Right renal cortex interstitium (tissue), 3 donors: ENCODE measurements at places on chromosomes 4 and X.
A peak's percentile ranks its signal among the peaks of the same experiment; 100 is the strongest.

GRCh38 chr4:113880240-113881028 lies 99.0 kb downstream of the ARSJ start:
- DNase-seq = no peak

GRCh38 chrX:6852869-6853268 lies 294.6 kb upstream of the STS start:
- no peak for DNase-seq

DNA sequence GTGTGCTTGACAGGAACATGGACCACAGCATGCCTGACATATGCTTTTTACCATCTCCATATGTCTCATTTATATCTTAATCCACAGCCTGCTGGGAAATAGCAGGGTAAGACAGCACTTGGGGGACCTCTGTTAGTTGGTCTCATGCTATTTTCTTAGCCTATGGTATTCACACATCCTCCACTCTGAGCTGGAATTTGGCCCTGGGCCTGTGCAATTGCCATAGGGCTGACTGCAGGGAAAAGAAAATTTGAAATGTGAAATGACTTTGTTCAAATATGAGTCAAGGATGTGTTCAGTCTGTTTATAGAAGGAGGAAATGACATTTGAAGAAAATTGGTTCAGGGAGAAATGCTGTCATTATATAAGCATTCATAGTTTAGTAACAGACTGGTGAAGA lies 9.6 kb upstream of the MAP7D3 start:
- no peak for DNase-seq

DNA sequence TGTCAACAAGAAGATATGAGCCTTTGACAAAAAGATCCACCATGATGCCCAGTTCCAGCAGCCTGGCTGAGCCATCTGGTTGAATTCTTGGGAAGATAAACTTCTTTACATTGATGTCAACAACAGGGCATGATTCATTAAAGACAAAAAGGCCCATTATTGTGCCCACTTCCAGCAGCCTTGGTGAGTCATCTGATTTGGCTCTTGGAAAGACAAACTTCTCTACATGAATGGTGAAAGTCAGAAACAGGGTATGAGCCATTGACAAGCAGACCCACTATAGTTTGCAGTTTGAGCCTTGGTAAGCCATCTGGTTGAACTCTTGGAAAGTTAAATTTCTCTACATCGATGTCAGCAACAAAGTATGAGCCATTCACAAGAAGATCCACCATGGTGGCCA lies 4.1 kb upstream of the CSF2RA start:
- no peak for DNase-seq

- DNase-seq = no peak
Measured at GRCh38 chrX:17495052-17495451, 120.1 kb downstream of the NHS start.

DNA sequence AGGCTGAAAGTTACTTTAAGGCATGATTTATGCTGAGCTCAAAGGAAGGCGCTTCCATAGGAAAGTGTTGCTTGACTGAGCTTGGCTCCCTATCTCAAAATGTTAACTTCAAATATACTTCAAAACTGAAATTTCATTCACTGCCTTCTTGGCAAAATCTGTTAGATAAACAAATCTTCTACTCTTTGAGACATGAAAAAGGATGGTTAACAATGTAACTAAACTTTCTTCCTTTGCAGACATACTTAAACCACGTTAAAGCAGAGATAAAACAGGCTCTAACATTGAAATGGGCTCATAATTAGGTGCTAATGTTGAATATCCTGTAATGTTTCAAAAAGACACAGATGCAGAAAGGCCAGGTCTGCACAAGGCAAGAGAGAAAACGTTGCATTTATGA lies 110.4 kb downstream of the AMELX start:
- DNase-seq = no peak

- no peak for DNase-seq
Measured at GRCh38 chr4:122619611-122620010, 1.3 kb downstream of the IL21 start.

- DNase-seq = no peak
Measured at GRCh38 chr4:173367946-173368345, 2.8 kb upstream of the SAP30 start.

DNA sequence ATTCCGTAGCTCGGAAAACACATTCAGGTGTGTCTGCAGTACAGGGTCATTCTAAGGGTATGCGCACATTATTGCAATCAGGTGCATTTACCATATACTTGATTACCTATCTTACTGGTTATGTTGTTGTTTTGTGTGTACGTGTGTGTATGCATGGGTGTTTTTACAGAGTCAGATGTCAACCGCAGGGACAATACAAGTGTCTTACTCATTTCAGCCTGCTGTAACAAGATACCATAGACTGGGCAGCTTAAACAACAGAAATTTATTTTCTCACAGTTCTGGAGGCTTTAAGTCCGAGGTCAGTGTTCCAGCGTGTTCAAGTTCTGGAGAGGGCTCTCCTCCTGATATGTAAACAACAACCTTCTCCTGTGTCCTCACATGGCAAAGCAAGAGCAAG lies 316.7 kb downstream of the DMD start:
- no peak for DNase-seq

GRCh38 chr4:87950493-87950892 lies 25.0 kb upstream of the SPP1 start:
- DNase-seq = no peak

DNA sequence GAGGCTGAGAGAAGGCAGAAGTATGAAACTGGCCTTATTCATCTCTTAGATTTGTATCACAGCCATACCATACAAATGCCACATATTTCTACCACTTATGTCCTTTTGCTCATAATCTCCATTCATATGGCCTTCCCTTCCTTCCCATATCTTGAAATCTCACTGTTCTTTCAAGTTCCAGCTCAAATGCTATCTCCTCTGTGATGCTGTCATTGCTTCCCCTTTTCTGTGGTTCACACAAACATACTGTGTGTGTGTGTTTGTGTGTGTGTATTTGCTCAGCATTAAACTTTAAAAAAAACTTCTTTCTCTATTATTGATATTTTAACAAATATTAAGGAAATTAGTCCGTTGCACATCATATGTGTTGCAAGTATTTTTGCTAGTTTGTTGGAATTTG lies 26.7 kb downstream of the PHKA1 start:
- no peak for DNase-seq

- DNase-seq = no peak
Measured at GRCh38 chr4:134687646-134688628, 486.3 kb upstream of the PABPC4L start.

DNA sequence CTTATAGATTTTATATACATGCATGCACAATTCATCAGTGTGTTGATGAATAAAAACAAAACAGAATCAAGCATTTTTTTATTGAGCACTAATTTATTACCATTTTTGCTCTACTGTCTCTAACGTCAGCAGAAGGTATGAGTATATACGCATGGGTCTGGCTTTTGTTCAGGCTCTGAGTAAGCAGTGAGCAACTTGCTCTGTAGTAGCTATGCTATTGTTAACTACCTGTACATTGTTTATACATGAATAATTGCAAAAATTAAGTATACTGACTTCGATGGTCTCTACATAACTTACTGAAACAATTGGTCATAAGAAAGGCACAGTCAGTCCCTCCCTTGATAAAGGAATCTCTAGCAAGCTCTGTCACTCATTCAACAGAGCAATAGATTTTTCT lies 122.9 kb downstream of the RS1 start:
- DNase-seq = no peak

DNA sequence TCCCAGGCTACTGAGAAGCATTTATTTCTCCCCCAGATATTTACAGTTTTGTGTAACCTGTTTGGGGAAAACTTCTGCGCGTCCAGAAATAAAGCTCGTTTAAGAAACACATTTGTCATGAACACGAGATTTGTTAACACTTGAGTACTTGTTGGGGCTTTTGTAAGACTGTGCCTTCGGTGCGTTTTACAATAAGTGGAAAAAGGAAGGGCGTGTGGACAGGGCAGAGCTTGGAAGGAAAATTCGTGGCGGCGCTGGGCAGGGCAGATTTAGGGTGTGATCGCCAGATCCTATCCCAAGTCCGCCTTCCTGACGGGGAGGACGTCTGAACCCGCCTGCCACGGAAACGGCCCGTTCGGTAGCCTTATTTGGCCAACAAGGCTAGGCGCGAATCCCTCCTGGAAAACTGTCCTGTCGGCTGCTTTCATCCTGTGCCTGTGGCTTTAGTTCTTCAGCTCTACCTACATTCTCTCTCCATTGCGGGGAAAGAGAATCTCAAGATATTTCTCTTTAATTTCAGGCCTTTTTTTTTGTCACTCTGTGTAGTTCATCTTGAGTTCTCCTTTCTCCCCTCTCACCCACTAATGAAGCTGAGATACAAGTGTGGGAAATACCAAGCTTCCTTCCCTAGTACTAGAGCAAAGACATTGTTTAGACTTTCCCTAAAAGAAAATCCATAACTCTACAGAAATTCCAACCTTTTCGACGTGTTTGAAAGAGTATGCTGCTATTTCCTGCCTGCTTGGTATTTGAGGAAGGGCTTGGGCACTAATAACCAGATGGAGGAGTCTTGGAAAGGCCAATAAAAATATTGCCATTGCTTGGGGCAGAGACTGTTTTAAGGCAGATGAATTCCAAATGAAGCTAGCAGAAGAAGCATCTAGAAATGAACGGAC lies 982 bp downstream of the PDLIM5 start:
- DNase-seq = peak; percentile 38

- no peak for DNase-seq
Measured at GRCh38 chr4:25823632-25824031, 39.2 kb downstream of the SEL1L3 start.

- DNase-seq = no peak
Measured at GRCh38 chr4:138259271-138259670, 17.1 kb upstream of the SLC7A11 start.

DNA sequence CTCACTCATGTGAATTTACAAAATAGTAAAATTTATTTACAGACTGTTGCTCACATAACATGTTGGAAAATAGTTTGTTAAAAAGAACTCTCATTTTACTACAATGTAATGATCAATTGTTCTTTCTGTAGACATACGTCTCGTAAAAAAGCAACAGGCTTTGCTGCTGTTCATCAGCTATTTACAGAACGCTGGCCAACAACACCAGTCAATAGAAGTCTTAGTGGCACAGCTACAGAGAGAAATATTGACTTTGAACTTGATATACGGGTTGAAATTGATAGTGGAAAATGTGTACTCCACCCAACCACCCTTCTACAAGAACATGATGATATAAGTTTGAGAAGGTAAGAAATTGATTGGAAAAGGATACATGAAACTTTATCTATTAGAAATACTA lies 47.6 kb upstream of the ADAD1 start:
- no peak for DNase-seq

DNA sequence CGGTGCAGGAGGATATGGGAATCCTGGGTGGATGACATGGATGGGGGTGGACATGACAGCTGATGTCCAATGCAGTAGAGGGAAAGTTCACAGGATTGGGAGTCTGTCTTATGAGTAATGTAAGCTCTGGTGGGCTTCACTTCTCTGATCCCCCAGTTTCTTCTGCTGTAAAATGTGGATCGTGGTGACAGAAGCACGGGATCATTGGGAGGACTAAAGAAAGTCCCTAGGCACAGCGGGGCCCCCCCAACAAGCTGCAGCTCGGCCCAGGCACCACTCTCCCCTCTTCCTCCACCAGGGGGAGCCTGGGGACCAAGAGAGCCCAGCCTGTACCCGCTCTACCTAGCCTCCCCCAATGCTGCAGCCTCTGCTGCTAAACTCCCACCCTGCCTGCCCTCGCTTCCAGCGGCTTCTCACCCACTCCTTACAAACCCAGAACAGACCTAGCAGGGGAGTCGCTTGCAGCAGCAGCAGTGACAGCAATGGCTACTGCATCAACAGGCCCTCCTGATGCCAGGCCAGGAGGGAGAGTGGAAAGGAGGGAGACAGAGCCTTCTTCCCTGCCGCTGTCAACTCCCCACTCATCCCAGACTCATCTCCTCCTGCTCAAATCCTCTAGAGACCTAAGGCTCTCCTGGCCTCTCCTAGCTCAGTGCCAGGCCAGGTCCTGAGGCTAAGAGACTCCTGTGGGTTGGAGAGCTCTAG lies 36.1 kb upstream of the IQSEC2 start:
- no peak for DNase-seq

GRCh38 chr4:168802222-168802621 lies 207.8 kb downstream of the CBR4 start:
- DNase-seq = no peak

GRCh38 chr4:105859233-105859632 lies 36.0 kb upstream of the NPNT start:
- no peak for DNase-seq

DNA sequence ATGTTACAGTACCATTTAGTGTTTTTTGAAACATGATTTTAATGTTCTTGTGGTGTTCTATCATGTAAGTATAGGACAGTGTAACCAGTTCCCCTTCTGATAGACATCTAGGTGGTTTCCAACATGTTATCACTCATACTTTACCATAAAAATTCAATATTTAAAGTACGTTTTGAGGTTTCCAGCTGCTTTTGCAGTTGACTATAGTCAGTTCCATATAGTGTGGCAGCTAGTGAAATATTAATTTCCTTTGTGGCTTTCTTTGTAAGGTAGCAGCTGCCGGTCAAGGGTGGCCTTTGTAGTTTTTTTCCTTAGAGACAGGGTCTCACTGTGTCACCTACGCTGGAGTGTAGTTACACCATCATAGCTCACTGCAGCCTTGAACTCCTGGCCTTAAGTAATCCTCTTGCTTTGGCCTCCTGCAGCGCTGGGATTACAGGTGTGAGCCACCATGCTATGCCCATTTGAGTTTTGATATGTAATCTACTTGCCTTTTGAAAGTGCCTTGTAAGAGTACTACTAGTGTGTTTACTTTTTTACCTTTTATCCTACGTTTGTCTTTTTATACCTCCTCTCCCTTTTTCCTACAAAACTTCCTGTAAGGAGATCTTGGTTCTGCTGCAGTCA lies 63.0 kb downstream of the ARHGAP10 start:
- DNase-seq = no peak

DNA sequence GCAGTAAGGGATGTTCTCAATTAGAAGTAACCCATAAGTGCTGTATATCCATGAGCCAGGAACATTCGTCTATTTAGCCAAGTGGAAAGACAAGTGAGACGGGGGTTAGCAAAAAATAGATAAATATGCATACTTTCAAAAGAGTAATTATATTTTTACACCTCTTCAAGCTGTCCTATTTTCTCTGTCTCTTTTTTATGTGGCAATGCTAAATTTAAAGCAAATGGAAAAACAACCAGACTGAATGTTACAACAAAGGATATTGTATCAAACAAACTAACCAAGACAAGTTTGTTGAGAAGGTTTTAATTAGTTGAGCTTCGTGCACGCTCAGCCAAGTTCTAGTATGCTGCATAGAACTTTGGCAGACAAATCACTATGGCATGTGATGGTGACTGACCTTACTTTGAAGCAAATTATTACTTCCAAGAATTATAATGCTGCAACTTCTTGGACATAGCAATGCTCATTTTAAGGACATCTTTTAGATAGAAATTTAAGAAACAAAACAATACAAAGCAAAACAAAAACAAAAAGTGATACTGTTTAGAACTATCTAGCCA lies 61.4 kb upstream of the TMEM150C start:
- DNase-seq = no peak

DNA sequence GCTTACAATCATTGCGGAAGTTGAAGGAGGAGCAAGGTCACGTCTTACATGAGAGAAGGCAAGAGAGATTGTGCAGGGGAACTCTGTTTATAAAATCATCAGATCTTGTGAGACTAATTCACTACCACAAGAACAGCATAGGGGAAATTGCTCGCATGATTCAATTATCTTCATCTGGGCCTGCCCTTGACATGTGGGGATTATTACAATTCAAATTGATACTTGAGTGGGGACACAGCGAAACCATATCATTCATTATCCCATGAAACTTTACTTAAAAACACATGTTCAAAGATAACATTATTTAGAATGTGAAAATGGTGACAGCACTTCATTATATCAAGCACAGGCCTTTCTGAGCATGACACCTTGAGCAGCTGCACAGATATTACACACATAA lies 1087.8 kb downstream of the C4orf33 start:
- no peak for DNase-seq
